Nucleus accumbens (tissue), 56 donors: ENCODE measurements at places on chromosomes 5 and 9.

DNA sequence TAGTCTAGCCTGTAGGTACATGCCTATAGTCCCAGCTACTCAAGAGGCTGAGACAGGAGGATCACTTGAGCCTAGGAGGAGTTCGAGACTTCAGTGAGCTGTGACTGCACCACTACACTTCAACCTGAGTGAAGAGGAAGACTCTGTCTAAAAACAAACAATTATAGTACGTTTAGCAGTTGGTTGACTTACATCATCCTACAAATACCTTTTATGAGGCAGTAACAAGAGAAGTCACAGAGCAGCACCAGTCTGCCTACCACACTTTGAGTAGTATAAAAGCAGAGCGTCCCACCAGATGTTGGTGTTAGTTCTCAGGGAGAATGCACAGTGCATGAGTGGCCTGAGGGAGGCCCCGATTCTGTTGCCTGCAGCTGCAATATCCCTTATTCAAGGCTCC lies 16.1 kb downstream of the ZFR start:
- DNase-seq, result no peak

- DNase-seq, result no peak
Observed at GRCh38 chr5:170986598-170986997, 124.8 kb downstream of the RANBP17 start.

DNA sequence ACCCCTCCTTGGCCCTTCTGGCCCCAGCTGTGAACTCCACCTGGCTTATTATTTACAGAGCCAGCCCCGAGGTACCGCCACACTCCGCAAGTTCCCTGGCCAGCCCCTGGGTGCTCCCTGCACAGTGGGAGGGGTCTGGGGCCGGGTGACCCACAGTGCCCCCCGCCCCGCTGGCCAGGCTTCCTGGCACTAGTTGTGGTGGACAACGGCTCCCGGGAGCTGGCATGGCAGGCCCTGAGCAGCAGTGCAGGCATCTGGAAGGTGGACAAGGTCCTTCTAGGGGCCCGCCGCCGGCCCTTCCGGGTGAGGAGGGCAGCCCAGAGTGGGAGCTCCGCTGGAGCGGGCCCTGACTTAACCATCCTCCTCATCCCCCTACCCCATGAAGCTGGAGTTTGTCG lies 3.9 kb downstream of the MAMDC4 start:
- DNase-seq, result no peak

GRCh38 chr5:147642666-147643065 lies 132.8 kb upstream of the DPYSL3 start:
- DNase-seq, result no peak

DNA sequence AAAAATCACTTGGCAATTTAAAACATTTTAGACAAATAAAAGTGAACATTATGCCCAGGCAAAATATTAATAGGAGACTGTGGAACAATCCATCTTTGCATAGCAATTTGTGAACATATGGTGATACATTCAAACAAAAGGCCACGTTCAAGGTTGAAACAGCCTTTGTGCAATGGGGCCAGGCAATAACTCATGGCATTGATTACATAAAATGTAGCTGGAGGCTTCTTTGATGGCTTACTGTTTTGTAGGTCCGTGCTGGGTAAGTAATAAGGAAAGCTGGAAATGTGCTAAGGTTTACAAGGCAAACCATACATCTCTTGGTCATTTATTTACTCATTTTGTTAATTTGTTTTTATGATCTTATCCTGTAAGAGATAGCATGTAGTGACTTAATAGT lies 651.8 kb downstream of the KCTD16 start:
- no peak for DNase-seq

DNA sequence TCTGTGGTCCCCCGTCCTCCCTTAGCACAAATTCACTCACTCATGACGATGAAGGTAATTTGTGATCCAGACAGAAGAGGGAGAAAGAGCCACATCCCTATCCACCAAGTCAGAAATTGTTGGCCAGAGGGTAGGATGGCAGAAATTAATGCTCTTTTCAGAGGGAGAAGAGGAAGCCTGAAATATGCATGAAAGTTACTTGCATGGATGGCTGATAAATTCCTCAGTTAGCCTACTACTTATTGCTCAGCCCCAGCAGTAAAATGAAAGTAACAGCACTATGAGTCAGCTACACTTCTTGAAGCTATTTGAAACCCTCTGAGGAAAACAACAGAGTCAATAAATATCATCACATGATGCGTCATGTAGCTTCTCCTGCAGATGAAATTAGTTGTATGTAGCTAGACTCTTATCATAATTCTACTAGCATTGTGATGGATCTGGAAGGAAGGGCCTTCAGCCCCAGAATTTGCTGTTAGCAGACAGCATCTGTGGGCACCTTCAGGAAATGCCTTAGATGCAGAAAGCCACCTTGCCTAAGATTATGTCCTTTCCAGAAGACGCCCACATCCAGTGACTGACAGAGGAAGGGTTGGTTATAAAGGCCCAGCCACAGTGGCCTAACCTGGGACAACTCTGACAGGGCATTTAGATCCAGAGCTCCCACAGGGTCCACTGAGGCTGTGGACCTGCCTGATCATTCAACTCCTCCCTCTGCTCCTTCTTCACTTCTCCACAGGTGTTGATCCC lies 81.2 kb upstream of the CCDC112 start:
- DNase-seq, result no peak
